ENCODE measurements at places on chromosomes 4 and X. TPM values are rescaled to one million over a fixed set of nuclear protein-coding genes. Genes with fewer than 3 reads are reported as not detected.

DNA sequence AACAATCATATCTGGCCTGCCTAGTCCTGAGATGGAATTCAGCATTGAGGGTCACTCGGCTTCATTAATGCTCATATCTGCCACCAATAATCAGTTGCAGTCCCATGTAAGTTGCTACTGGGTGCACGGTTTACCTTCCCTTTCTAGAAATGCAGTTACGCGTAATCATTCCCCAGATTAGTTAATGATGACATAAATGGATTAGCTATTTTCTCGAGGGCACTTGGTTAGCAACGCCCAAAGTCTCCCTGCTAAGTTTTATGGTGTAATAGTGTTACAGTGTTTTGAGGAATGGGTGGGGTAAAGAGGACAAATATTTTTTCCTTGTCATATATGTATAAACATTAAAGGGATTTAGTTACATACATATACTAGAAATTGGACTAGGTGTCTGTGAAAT lies 118.8 kb downstream of the MID1 start:
- no peak for DNase-seq

DNA sequence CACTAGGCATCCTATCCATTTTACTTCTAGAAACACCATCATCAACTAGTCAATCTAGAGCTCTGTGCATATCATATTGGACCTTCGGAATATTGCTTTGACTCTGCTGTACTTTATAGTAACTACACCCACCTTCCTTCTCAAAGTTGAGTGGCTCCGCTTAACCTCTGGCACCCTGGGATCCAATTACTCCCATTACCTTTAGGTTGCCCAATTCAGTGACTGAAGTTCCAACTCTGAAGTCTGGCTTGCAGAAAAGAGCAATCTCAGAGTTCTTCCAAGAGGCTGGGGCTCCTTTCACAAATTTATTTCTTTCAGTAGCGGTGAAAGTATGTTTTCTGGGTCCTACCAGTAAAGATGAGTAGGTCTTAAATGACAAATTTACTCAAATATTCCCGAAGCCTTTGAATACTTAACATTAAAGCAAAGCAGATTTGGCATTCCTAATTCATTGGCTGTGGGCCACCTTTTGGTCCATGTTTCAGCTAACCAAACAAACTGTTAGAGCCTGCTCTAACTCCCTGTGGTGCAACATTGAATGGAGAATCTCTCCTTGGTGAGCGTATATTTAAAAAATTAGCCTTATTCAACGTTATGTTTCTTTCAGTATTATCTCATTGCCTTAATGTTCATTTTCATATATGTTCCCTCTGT lies 1215.8 kb downstream of the RAPGEF2 start:
- no peak for DNase-seq

DNA sequence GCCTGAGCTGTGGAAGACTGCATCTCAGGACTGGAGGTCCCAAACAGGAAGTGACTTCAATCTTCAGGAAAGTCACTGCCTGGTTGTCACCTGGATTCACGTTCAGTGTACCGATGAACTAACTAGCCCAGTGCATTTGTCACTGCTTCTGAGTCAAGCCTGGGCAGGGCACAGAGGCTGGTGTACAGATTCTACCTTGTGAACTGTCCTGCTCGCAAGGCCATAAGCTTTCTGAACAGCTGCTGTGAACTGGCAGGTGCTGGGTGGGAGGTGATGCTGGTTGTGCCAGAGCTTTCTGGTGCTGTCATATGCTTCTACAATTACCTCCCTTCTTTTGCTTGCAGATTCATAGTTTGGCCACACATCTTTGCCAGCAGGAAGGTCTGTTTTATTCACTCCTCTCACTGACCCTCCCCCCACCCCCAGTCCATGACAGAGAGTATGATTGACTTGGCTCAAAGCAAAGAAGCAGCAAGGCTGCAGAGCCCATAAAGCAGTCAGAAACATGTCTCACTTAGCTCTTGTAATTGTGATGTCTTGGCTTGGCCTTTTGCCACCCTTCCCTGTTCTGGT lies 40.5 kb downstream of the ZCCHC12 start:
- DNase-seq: no peak

DNA sequence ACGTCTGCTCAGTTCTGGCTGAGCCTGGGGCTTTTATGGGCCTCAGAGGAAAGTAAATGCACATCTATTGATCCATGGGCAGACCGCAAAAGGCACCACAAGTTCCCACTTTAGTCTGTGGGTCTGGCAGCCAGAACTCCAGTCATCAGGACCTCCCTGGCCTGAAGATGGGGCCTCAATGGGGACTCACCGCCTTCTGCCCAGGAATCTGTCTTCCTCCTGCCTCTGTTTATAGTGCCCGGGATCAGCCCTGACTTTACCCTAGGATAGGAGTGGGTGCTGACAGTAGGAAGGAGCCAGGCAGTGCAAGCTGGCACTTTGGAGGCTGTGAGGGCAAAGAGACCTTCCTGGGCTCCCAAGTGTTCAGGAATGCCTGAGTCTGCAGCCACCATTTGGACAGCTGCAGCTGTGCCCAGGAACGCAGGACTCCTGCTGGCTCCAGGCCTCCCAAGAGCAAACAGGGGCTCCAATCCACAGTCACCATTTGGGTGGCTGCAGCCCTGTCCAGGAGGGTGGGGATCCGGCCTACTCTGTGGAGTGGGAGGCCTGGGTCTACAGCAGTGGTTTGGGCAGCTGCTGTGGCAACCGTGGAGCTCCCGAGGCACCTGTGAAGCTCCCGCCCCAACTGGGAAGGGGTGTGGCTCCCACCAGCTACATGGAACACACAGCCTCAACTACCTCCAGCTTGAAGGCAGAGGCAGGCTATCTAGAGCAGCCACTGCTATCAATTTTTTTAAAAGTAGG lies 1440.9 kb upstream of the ADGRL3 start:
- no peak for DNase-seq

Gene TCEAL6
- total RNA-seq: not detected

Gene HDX
- total RNA-seq: 8.3 TPM

Gene NAP1L2
- total RNA-seq: 0.73 TPM

Data from pulmonary artery endothelial cell (primary cell).